ENCODE measurements at places on chromosomes 2 and 18.

DNA sequence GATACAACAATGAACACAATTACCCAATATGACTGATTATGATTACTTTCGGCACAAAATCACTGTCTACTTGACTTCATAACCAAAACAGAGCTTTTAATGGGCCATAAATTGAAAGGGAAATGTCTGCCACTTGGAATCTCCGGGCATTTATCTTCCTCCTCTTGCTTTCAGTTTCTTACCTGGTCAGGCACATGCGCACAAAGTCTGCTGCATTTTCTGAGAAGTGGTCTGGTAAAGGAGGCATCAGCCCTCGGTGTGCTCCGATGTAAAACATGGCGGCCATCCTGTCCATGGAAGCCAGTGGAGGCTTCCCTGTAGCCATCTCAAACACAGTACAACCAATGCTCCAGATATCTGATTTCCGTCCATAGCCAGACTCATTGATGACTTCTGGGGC, 62.0 kb downstream of the CCNT2 start:
- no peak for DNase-seq

DNA sequence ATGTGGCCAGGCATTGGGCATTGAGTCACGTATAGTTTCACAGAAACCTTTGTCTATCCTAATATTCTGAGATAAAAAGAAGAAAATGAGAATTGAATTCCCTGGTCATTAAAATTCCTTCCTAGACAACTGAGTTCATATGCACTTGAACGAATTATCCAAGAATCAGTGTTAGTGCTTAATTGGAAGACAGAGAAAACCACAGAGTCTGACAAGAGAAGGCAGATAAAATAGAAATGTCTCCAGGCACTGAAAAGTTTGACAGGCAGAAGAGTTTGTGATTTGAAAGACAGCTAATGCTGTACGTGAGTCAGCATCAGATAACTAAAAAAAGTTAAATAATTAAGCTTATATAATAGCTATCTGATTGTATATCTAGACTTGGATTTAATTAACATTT, 47.7 kb upstream of the TRIB2 start:
- no peak for DNase-seq

DNA sequence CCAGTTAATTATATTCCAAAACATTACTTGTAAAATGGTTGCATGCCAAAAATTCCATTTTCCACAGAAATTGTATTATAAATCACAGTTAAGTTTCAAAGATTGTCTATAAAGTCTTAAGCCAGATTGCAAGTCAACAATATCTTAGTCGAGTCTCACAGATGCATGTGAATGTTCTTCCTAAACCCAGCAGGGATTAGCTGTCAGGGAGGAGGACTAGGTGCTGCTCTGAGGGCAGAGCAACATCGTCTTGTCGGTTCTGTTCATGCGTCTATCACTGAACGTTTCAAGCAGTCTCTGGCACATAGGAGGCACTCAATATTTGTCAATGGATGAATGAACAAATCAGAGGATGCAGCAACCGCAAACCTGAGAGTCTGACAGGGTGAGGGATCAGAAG, 27.0 kb downstream of the EPB41L3 start:
- DNase-seq, result no peak

GRCh38 chr2:72414137-72414760, 266.6 kb upstream of the CYP26B1 start:
- no peak for DNase-seq

DNA sequence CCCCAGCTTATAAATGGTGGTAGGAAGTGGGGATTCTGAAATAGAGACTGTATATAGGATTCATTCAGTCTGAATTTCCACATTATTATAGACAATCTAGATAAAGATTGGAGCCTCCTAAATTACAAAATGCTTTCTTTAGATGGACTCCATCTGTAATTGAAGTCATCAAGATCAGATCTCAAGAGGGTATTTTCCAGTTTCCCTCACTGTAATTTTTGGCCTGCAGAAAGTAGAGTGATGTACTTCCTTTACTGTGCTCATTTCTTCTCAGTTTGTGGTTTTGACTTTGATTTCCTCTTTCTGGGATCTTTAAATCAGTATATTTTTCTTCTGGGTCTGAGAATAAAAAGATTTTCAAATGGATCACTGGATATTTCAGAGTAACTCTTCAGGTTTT, 7.2 kb downstream of the BABAM2 start:
- DNase-seq, result no peak

DNA sequence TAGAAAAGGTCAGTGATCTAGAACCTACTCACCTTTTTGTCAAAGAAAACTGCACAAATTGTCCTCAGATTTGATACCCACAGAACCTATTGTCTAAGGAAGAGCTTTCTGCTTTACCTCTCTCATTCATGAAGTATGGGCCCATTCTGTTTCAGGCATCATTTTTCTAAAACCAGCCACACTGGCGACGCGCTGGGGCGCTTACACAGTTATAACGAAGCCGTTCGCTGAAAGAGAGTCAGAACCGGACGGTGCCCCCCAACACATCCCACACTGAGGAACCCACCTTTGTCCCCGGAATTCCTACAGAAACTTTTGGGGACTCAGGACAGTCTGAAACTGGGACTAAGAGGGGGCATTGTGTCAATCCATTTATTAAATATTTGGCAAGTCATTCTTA, 206.3 kb upstream of the HAAO start:
- DNase-seq, result no peak

DNA sequence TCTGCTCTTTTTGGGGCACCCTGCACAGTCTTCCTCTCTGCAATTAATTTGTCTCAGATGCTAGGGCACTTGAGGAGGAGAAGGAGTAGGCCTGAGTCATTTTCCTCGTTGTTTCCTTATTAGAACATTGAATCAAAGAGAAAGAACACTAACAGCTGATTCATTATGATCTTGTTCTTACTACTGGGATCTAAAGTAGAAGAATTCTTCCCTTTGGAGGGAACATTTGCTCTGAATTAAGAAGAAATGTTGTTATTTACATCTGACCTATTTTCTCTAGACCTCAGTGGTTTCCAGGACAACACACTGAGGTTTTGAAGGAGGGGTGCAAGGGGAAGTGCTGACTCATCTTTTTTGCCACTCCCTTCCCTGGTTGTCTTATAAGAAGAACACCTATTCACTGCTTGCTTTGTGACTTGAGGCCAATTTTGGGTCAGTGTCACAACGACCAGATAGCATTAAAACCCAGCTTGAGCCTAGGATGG, 24.3 kb upstream of the STAT1 start:
- DNase-seq, result no peak

GRCh38 chr18:1760901-1761300, 810.4 kb downstream of the METTL4 start:
- no peak for DNase-seq

- DNase-seq, result no peak
Observed at GRCh38 chr2:198490748-198491147, 686.4 kb downstream of the PLCL1 start.

DNA sequence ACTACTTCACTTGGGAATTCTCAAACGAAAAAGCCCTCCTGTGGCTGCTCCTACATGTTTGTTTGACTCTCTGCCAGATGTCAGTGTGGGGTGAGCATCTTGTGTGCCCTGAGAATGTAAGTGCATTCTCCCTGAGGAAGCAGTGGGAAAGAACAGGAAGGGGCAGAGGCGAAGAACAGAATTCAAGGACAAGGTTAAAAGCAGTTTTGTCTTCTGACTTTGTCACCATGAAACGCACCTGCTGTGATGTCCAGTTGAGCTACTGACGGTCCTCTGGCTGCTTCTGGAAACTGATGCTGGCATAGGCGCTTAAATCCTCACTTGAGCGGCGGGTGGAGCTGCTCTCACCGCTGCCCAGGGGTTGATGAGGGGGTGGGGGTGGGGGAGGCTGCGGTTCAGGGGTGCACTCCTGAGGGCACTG, 4.9 kb downstream of the IRS1 start:
- DNase-seq, result no peak

DNA sequence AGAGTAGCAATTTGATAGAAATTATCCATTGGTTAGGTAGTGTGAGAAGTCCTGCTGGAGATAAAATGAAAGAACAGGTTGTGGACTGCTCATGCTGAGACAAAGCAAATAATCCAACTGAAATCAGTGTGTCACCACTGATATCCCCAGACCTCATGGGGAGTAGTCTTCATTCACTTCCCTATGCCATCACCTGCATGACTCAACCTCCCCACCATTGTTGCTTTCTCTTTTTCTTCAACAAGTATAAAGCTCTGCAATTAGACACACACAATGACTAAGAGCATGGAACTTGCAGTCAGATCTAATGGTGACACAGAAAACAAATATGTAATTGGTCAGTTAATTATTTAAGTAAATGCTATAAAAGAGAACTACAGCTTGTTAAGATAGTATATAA, 475.3 kb downstream of the RIT2 start:
- DNase-seq, result no peak

DNA sequence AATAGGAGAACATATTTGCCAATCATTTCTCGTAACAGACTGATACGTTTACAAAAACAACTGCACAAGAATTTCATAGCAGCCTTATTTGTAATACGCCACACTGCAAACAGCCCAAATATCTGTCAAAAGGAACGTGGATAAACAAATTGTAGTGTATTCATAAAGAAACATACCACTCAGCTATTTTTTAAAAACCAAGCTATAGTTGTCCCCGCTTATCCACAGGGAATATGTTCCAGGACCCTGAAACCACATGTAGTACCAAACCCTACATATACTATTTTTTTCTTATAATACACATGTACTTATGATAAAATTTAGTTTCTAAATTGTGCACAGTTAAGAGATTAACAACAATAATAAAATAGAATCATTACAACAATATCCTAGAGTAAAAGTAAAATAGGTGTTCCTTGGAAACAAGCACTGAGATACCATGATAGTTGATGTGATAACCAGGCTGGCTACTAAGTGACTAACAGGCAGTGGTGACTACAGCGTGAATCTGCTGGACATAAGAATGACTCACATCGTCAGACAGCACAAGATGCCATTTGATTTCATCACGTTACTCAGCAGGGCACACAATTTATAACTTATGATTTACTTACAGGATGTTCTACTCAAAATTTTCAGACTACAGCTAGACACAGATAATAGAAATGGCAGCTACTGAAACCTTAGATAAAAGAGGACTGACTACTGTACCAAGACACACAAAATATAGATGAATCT, 367.4 kb downstream of the NCKAP5 start:
- DNase-seq, result no peak

DNA sequence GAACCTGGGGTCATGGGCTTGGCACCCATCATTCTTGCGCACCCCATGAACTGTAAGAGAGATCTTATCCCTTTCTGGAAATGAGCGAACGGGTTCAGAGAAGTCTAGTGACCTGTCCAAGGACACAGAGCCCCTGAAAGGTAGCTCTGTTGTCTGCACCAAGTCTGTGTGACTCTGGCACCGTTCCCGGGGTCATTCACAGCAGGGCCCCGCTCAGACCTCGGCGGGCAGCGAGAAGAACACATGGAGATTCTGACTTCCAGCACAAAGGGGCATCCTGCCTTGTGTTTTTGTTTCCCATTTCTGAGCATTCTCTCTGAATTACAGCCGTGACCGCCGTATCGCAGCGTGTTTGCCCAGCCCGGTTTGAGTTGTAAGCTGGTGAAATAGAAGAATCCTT, 231.7 kb downstream of the KLHL29 start:
- DNase-seq, result no peak

DNA sequence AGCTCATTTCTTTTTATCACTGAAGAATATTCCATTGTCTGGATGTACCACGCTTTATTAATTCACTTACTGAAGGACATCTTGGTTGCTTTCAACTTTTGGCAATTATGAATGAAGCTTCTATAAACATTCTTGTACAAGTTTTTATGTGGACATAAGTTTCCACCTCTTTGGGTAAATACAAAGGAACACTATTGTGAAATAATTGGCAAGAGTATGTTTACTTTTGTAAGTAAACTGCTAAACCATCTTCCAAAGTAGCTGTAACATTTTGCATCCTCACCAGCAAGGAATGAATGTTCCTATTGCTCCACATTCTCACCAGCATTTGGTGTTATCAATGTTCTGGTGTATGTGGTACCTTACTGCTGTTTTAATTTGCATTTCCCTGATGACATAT, 15.8 kb upstream of the VWC2L start:
- DNase-seq, result no peak

- DNase-seq, result no peak
Observed at GRCh38 chr18:26429535-26430226, 118.7 kb downstream of the KCTD1 start.

DNA sequence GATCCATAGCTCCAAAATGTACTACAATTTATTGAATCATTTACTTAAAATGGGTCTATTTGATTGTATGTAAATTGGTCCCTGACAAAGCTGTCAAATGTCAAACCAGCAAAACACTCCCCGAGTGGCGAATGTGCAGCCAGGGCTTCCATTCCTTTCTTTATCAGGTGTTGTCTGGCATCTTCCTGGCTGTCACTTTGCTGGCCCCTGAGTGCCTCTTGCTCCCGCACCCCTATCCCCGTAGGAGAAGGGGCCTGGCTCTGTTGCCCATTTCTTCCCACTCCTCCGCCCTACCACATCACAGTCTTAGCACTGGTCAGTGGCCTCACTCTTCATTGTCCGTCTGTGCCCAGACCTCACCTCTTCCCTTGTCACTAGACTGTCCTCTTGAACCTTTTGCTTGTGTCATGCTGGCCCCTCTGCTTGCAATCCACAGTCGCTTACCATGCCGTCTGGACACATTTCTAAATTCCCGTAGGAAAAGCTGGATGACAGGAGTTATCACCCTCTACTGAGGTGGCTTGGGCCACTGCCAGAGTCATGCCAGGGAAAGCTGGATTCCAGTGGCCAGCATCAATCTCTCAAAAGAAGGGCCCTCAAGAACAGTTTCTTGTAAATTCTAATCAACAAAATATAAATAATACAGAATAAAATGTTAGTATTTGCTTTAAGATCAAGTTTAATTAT, 15.4 kb downstream of the UBE2F start:
- DNase-seq, result no peak

DNA sequence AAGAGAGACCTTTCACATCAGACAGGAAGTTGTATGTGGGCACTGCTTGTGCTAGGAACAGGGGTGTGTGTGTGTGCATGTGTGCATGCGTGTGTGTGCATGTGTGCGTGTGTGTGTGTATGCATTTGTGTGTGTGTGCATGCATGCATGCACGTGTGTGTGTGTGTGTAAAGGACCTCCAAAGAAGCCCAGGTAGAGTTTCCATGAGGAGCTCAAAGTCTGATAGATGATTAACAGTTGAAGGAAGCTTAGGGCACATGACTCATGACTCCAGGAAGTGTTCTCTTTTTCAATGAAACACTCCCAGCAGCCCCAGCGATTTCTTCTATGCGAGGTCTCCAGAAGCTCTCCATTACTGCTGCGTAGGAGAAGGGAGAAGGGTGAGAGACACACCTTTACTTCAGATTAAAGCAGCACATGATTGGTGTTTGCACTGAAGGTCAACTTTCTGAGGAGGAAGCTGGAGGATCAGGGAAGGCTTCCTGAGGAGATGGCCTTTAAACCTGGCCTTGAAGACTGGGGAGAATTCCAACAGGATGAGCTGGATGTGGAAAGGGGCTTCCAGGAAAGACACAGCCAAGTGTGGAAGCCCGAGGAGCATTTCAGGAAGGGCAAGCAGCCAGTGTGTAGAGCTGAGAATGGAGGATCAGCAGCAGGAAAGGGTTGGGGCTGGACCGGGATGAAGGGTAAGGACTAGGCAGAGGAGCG, 77.7 kb downstream of the SMAD4 start:
- DNase-seq, result no peak
